ENCODE measurements at places on chromosomes 7 and 10.
A peak's percentile ranks its signal among the peaks of the same experiment; 100 is the strongest.

DNA sequence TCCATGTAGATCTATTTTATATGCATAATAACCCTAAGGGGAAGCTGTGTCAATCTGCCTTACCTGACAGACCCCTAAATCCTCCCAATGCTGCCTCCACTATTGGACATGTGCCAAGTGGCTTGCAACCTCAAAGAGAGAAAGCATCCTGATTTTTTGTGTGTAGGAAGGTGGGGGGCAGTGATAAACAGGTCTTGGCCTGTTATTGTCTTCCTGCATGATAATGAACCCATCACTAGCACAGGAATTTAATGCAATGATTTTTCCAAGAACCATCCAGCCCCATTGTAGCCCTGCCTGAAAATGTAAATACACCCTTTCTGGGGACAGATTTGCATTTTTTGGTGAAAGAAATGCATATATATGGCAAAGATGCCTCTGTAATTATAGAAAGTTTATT lies 850.2 kb downstream of the LRMDA start:
- DNase-seq = no peak

- DNase-seq = no peak
Observed at GRCh38 chr7:96654630-96655188, 54.9 kb downstream of the SEM1 start.

DNA sequence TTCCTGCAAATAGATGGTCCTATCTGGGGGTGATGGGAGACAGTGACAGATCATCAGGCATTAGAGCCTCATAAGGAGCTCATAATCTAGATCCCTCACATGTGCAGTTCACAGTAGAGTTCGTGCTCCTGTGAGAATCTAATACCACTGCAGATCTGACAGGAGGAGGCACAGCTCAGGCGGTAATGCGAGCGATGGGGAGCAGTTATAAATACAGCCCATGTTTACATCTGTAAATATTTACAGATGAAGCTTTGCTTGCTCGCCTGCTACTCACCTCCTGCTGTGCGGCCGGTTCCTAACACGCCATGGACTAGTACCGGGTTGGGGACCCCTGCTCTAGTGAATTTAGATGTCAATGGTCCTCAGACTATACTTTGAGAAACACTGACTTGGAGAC lies 17.0 kb upstream of the CDCA7L start:
- no peak for DNase-seq

- DNase-seq = peak; percentile 92
Observed at GRCh38 chr10:92757066-92757710, 67.4 kb downstream of the HHEX start.
